ENCODE measurements at places on chromosomes 4 and X.

- no peak for DNase-seq
Observed at GRCh38 chrX:9745417-9746115, 20.1 kb downstream of the GPR143 start.

- no peak for DNase-seq
Observed at GRCh38 chr4:5206016-5206790, 154.9 kb downstream of the STK32B start.

GRCh38 chrX:129759576-129760061, 20.1 kb upstream of the SASH3 start:
- peak; percentile 2 for DNase-seq

- no peak for DNase-seq
Observed at GRCh38 chrX:149456476-149457245, 48.4 kb downstream of the IDS start.

DNA sequence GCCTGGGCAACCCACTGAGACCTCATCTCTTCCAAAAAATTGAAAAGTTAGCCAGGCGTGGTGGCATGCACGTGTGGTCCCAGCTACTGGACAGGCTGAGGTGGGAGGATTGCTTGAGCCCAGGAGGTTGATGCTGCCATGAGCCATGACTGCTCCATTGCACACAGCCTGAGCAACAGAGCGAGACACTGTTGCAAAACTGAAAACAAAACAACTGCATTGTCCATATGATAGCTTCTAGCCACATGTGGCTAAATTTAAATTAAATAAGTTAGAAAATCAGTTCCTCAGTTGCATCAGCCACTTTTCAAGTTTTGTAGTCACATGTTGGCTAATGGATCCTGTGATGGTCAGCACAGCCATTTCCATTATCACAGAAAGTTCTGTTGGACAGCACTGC, 67.9 kb downstream of the GAB1 start:
- no peak for DNase-seq

GRCh38 chrX:47206316-47206715, 12.2 kb upstream of the CDK16 start:
- no peak for DNase-seq

- no peak for DNase-seq
Observed at GRCh38 chr4:110624904-110625494, 2.1 kb upstream of the PITX2 start.

- peak; percentile 60 for DNase-seq
Observed at GRCh38 chr4:140152751-140153418, 1.1 kb downstream of the MAML3 start.

DNA sequence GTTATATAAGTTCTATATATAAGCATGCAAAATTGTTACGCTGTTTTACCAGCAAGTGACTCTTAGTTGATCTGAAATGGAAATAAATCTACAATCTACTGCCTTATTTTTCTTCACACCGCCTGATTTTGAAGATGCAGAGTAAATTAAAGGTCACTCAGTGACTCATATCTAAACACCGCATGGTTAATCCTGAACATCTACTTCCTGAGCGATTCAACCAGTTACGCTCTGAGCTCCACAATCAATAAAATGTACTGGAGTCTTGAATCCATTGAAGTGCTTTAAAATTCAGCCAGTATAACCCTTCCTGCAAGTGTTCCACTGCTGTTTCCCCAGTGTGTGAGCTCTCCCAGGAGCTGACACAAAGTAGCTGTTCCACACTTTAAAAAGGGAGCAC, 192.8 kb downstream of the SLC7A11 start:
- DNase-seq = no peak

GRCh38 chr4:6878451-6879059, 31.1 kb upstream of the TBC1D14 start:
- DNase-seq = no peak

DNA sequence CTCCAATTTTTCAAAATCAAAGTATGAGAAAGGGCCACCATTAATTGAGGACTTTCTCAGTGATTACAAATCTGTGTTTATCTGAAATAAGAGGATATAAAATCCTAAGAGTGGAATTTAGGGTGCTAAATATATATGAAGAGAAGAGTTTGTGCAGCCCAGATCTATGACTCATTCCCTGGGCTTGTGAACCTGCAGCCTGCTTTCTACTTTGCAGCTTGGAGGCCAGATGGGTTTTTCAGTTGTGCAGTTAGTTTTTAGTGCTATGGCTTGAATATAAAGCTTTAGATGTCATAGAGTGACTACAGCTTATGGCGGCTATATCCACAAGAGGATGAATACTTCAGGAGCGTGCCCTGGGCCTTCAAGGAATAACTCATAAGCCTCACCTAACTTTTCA, 1391.1 kb downstream of the FSTL5 start:
- no peak for DNase-seq

- DNase-seq = peak; percentile 33
Observed at GRCh38 chrX:133171962-133172708, 46.0 kb downstream of the TFDP3 start.

DNA sequence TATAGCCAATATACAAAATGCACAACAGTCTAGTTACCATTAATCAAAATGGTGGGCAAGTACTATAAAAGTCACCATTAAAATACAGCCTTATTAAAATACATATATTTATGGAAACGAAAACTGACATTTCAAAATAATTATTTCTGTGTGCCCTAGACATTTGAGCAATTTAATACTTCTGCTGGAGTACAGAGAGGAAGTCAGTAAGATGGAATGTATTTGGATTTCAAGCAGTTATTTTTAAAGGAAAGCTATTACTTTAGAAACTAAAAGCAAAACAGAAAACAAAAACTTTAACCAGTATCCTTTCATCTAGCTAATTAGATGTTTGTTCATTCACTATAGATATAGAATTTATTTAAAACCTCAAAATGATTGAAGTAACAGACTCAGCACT, 37.8 kb upstream of the TLR2 start:
- DNase-seq = no peak

GRCh38 chr4:151948351-151949016, 187.7 kb upstream of the GATB start:
- DNase-seq = no peak

DNA sequence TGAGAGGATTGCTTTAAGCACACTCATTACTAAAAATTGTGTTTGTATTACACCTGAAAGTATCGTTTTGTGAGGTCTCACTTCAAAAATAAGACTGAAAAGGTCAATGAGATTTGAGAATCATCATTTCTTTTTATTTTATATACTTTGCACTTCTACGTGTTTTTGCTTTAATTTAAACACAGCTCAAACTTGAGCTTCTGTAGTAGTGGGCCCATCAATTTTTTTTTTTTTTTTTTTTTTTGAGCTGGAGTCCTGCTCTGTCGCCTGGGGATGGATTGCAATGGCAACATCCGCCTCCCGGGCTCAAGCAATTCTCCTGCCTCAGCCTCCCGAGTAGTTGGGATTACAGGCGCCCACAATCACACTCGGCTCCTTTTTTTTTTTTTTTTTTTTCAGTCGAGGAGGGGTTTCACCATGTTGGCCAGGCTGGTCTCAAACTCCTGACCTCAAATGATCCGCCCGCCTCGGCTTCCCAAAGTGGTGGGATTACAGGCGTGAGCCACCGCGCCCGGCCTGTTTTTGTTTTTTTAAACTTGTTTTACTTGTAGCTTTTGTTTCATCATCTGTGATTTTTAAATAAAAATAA, 1.5 kb downstream of the GSTCD start:
- DNase-seq = peak; percentile 7

DNA sequence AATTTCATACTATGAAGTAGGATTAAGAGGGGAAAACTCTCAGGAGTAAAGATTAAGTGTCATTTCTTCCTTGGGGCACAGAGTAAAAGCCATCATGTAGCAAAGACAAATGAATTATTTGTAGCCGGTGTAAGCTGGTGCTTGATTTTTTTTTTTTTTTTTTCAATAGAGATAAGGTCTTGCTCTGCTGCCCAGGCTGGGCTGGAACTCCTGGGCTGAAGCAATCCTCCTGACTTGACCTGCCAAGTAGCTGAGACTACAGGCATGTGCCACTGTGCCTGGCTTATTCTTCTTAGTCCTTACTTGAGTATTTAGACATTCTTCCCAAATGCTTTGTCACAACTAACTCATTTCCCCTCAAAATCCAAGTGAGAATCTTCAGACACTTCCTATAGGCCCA, 125.7 kb downstream of the STOX2 start:
- no peak for DNase-seq

DNA sequence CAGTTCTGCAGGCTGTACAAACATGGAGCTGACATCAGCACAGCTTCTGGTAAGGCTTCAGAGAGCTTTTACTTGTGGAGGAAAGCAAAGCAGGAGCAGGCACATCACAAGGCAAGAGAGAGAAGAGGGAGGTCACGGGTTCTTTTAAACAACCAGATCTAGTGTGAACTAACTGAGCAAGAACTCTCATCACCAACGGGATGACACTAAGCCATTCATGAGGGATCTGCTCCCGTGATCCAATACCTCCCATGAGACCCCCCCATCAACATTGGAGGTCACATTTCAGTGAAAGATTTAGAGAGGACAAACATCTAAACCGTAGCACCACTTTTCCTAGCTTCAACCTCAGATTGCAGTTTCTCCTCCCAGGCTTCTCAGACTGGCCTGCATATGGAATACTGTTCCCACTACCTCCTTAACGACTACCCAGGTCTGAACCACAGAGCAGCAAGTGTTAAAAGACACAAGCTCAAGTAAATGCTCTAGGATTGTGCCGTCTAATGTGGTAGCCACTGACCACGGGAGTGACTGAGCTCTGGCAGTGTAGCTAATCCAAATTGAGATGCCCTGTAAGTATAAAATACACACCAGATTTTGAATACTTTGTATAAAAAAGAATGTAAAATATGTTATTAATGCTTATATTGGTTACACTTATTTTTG, 192.7 kb downstream of the PTTG2 start:
- no peak for DNase-seq

- DNase-seq = peak; percentile 73
Observed at GRCh38 chr4:101191302-101192098, 155.8 kb downstream of the PPP3CA start.

- DNase-seq = no peak
Observed at GRCh38 chr4:158161551-158162354, 11.1 kb downstream of the GASK1B start.

DNA sequence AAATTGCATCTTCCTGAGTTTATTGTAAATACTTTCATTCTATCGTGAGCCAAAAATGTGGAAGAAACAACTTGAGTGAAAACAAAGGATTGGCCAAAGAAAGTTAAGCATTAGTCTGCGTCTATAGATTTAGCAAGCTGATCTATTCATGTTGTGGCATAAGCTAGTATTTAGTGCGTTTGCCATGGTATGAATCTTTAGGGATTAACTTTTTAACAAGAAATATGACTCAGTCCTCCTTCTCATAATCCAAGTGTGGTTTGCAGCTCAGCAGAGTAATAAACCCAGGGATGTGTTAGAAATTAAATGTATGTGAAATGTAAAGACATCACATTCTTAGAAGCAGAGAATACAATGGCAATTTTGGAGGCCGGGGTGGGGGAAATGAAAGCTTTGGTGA, 1110.9 kb downstream of the NLGN4X start:
- no peak for DNase-seq

DNA sequence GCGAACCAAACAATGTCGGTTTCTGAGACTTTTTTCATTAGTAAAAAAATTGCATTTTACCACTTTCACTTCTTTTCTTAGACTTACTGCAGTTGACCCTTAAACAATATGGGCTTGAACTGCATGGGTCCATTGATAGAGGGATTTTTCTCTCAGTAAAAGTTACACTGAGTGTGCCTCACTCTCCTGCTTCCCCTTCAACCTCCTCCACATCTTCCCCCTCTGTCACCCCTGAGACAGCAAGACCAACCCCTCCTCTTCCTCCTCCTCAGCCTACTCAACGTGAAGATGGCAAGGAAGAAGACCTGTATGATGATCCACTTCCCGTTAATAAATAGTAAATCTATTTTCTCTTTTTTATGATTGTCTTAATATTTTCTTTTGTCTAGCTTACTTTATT, 43.4 kb downstream of the TEC start:
- no peak for DNase-seq

DNA sequence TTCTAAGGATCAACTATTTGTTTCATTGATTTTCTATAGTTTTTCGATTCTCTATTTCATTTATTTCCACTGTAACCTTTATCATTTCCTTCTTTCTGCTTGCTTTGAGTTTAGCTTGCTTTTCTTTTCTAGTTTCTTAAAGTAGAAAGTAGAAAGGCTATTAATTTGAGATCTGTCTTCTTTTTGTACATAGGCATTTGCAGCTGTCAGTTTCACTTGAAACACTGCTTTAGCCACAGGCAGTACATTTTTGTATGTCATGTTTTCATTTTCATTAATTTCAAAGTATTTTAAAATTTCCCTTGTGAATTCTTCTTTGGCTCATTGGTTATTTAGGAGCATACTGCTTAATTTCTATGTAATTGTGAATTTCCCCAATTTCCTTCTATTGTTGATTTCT, 152.2 kb downstream of the SH3KBP1 start:
- DNase-seq = no peak

GRCh38 chr4:100430451-100430850, 87.4 kb downstream of the EMCN start:
- no peak for DNase-seq

GRCh38 chrX:19772096-19772821, 115.1 kb downstream of the SH3KBP1 start:
- peak; percentile 15 for DNase-seq

DNA sequence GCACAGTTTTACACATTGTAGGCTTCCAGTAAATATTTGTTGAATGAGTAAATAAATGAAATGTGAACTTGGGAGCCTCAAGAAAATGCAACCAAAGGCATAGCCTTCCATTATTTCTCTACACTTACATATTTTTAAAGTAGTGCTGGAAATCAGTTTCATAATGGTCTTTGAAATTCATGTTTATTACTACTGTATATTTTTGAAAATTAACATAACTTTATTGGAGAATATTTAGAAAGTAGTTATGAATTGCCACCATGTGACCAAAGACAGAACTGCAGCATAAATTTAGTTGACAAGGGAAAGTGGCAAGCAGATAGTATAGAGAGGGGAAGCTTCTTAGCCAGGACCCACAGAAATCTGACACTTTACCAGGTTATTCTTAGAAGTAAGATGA, 6.4 kb downstream of the TCEAL8 start:
- peak; percentile 10 for DNase-seq

DNA sequence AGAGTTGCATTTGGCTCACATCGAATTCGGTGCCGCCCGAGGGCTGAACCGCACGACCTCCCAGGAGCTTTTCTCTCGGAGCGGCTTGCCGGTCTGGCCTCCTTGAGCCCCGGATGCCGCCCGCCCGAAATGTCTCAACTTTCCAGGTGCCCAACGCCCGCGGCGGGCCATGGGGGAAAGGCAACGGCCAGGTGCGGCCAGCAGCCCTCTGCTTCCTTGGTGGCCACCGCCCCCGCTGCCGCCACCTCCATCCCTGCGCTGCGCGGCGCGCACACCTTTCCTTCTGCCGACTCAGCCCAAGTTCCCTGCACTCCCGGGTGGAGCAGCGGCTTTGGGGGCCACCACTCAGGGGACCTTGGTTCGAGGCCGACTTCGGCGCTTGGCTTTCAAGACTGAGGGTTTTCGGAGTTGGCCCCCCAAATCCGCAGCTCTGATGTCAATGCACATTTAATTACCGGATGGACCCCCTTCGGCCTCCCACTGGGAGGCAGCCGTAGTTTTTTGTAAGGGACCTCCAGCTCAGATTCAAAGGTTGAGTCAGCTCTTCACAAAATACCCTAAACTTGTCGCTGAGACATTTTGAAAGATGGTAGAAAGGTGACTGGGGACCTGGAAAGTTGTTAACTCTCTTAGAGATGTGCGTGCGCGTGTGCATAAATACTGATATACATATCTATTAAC, 1.1 kb downstream of the AFF2 start:
- DNase-seq = peak; percentile 72

- peak; percentile 70 for DNase-seq
Observed at GRCh38 chr4:133096972-133097371, 52.1 kb upstream of the PCDH10 start.
